ENCODE measurements at places on chromosomes 11 and 22.

DNA sequence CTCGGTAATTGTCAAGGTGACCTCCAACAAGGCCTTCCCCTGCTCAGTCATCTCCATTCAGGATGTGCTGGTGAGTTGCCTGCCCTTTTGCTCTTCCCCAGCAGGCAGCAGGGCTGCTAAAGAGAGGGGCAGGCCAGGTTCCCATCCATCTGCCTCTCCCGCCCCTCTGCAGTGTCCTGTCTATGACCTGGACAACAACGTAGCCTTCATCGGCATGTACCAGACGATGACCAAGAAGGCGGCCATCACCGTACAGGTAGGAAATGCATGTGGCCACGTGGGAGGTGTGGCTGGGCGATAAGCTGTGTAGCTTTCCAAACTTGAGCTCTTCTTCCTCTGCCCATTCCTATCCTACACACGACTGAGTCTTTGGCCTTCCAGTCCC, 4.0 kb downstream of the SIDT2 start:
- no peak for DNase-seq

DNA sequence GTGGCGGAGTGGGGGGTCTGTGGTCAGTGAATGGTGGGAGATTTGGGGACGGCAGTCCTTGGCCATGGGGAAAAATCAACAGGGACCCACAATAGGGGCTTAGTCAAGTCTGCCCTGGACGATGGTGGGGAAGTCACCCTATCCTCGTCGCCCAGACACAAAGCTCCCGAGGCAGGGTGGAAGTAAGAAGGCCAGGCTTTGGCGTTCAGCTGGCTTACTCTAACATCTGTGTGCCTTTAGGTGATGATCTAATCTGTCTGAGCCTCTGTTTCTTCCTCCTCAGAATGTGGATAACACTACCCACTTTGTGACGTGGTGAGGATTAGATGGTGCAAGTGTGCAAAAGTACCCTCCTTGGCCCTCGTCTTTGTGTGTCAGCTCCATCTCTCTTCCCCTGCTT, 192.2 kb downstream of the ST3GAL4 start:
- DNase-seq: no peak

- DNase-seq: no peak
These were observed 25.2 kb downstream of the HORMAD2 start for GRCh38 chr22:30105483-30105882.

- DNase-seq: no peak
These were observed 35.4 kb downstream of the RSPH14 start for GRCh38 chr22:23106344-23106743.

DNA sequence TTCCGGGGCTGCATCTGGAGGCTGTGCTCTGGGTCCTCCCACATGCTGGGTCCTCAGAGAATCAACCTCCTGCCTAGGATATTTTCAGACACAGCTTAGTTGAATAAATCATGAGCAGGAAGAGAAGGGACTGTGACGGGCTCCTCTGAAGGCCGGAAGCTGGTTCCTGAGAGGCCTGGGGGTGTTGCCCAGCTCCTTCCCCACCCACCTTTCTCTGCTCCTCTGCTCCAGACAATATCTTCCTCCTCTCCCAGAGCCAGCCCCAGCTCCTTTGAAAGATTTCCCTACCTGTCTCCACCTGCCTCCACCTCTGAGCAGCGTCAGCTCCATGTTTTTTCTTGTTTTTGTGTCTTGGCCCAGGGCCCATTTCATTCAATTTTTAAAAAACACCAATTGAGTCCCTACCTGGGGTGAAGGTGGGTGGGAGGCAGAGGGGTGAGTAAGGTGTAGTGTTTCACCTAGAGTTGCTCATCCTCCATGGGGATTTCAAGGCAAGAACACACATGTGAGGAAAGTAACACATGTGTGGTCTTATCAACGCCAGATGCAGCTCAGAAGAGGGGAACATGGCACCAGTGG, 24.8 kb upstream of the THY1 start:
- no peak for DNase-seq

GRCh38 chr11:132409573-132410355, 1039.3 kb downstream of the NTM start:
- DNase-seq: no peak

GRCh38 chr22:22694106-22694505, 49.7 kb downstream of the GGTLC2 start:
- no peak for DNase-seq

DNA sequence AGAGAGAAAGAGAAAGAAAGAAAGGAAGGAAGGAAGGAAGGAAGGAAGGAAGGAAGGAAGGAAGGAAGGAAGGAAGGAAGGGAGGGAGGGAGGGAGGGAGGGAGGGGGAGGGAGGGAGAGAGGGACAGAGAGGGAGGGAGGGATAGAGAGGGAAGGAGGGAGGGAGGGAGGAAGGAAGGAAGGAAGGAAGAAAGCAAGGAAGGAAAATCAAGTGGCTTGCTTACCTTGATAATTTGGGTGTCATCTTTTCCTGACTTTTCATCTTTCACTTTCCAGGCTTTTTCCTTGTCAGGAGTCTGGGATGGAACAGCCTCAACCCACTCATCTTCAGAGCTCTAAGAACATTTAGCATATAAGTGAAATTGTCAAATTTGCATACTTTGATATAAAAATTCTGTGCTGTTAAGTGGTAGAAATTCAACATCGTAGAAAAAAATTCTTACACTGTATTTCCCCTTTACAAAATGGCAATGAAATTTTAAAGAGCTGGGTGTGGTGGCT, 14.9 kb downstream of the CWF19L2 start:
- DNase-seq: no peak

DNA sequence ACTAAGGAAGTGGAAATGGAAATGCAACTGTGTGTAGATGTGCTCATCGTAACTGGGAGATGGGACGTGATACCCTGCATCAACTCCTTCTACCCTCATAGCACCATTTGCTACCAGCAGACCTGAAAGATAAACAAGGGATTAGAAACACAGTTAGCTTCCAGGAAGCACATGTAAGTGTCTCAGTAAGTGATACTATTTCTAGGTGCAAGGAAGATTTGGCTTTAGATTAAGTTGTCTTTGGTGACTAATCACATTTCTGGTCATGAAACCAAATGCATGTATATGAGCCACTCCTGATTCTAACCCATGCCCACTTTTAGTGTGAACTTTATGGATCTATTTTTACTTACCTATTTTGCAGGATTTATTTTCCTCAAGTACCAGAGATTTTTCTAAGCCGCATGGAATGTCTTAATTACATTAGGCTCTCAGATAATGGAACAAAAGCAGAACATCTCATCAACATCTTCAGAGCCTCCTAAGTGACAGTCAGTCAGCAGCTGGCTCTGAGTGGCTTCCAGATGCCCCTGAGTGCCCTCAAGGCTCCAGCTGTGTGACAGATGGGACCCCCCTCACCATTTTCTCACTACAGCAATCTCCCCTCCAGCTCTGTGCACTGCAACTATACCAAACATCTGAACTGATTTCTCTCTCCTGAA, 21.2 kb downstream of the SLC5A12 start:
- no peak for DNase-seq

GRCh38 chr11:7500251-7500650, 13.5 kb upstream of the PPFIBP2 start:
- no peak for DNase-seq

DNA sequence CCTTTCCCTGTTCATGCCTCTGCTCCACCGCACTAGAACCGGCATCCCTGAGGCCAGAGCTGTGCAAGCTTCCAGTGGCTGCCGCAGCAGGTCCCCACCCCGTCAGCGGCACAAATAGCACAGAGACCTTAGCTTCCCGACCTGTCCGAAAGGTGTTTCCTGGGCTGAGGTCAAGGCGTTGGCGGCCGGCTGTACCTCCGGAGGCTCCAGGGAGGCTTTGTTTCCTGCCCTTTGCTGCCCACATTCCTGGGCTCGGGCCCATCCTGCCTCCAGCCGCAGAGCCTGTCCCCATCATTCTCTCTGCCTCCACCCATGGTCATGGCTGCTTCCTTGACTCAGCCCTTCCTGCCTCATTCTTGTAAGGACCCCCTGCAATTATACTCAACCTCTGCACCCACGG, 31.2 kb downstream of the ARHGAP8 start:
- DNase-seq: no peak

DNA sequence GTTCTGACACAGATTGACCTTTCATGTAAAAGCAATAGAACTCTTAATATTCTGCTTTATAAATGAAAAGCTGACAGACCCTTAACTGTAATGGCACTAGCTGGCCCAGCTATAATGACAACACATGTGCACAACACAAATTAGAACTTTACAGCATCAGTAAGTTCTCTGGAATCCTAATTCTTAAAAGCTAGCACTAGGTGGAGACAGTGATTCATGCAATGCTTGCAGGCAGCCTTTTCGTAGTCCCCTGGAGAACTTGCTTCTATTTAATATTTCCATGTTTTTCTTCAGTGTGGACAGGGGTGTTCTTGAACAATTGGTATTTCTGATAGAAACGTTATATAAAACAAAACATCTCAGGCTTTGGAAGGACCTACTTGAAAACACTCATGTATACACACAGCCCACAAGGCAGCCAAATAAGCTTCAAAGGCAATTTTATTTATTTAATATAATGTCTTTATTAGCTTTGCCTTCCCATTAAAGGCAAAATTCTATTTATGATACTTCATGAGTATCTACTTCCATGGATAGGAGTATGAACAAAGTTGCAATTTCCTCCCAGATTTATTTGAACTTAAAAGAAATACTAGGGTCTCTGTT, 374.3 kb upstream of the MPPED2 start:
- peak; percentile 24 for DNase-seq

- no peak for DNase-seq
These were observed 69.6 kb downstream of the CDKN1C start for GRCh38 chr11:2815762-2816496.

DNA sequence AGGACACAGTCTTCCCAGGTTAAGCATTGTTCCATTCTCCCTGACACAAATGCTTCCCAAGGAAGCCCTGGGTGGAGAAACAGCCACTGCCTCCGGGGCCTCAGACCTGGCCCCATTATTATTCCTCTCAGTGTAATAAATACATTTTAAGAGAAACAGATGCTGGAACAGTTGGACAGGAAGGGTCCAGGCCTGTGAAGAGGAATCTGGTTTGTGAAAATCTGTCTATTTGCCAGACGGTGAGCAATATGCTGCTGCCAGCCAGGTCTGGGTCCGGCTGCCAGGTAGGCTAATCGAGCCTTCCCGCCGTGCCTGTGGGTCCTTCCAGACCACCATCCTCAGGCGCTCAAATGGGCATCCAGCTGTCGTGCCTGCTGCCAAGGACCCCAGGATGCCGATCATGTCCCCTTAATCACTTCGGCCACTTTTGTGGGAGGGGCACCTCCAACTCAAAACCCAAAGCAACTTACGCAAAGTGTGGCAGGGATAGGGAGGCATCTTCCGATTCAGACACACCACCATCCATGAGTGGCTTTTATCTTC, 528.4 kb downstream of the MIAT start:
- no peak for DNase-seq

GRCh38 chr22:45757068-45757467, 85.4 kb downstream of the ATXN10 start:
- DNase-seq: no peak

DNA sequence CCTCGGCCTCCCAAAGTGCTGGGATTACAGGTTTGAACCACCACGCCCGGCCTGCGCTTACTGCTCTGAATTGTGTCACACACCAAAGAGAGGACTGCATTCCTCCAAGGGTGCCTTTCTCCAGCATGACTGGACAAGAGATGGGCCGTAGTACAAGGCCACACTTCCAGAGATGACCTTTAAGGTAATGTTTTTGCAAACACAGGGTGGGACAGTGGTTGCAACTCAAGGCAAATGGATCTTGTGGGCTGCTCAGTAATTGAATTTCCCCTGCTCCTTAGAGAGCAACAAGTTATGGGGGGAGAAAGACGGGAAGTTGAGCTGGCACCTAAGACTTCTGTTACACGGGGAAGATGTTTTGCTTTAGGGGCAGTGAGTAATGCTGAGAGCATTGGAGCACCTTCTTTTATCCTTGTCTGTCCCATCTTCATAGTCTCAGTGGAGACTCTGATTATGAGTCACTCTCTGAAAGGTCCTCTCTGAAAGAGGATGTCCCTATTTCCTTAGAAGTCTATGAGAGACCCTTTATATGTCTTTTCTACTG, 66.3 kb downstream of the C11orf91 start:
- DNase-seq: no peak

GRCh38 chr11:110565357-110566336, 135.9 kb downstream of the FDX1 start:
- DNase-seq: peak; percentile 59

DNA sequence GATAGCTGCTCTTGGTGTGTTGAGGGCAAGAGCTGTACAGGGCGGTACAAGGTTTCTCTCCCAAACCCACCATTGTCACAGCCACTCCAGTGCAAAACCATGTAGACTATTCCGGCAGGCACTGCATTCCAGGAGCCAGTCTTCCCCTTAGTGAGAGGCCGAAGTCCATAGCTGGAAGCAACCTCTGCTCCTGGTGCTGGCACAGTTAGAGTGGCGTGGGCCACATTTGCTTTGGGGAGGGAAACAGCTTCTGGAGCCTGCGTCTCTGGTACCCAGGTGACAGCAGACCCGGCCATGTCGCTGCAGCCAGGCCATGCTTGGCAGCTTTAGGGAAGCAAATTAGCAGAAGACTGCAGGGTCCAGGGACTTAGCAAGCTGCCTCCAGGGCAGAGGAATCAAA, 788.0 kb downstream of the BRD1 start:
- no peak for DNase-seq
